ENCODE measurements at places on chromosomes 2 and 18.

DNA sequence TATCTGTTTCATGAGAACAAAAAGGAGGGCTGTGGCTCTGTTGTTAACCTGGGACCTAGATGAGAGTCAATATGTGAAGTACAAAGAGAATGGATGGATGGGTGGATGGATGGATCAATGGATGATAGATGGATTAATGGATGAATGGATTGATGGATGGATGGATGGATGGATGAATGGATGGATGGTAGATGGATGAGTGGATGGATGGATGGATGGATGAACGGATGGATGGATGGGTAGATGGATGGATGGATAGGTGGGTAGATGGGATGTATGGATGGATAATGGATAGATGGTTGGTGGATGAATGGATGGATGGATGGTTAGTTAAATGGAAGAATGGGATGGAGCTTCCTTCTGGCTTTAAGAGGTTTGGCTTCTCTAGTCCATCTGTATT is 396.7 kb downstream of the ALK start:
- DNase-seq, result no peak

GRCh38 chr2:84870306-84870705 is 10.6 kb downstream of the TRABD2A start:
- no peak for DNase-seq

GRCh38 chr2:180709392-180710145 is 270.8 kb upstream of the UBE2E3 start:
- DNase-seq, result no peak

DNA sequence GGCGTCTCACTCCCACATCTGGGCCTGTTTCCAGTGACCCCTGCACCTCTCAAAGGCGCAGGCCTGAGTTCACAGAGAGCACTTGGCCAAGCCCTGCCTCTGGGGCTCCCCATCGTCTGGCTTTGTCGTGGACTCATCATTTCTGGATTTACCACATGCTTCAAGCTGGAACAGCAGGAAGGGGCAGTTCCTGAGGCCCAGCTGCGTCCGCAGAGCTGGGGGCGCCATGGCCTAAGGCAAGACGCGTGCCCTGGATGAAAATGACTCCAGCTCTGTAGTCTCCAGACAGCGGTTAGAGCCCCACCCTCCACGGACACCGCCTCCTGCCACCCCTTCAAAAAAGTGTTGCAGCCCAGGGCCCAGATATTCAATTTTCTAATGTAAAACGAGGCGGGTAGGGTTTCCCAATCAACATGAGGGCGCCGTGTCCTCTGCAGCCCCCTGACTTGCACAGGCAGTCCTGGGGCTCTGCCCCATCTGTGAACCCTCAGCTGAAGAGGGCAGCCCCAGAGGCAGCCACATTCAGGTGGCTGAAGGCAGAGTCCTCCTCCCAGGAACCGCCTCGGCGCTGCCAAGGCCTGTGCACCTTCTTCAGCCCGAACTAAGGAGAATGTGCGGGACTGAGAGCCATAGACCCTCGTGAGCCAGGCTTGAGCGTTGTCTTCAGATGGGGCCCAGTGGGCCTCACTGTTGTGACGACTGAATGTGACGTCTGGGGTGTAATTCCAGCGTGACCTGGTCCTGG is 85.5 kb downstream of the NFATC1 start:
- no peak for DNase-seq

DNA sequence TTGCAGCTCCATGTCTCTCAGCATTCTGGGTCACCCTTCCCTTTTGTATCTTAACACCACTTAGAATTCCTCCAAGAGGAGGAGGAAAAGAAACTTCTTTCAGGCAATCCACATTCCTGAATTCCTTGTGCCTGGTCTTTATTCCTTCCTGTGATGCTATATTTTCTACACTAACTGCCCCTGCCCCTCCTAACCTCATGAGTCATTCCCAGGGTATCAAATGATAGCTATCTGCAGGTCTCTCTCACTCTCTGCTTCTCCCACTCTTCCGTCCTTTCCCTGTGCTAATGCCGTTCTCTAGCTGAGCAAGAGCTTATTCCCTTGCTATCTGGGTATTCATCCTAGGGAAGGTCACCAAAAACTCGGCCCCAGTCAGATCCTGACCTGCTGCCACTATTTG is 395.0 kb upstream of the TCF4 start:
- DNase-seq, result no peak

All from neural crest cell (in vitro differentiated cells).